ENCODE measurements at places on chromosomes 3 and 15.

GRCh38 chr3:171204942-171205341, 178.4 kb upstream of the SLC2A2 start:
- no peak for DNase-seq

DNA sequence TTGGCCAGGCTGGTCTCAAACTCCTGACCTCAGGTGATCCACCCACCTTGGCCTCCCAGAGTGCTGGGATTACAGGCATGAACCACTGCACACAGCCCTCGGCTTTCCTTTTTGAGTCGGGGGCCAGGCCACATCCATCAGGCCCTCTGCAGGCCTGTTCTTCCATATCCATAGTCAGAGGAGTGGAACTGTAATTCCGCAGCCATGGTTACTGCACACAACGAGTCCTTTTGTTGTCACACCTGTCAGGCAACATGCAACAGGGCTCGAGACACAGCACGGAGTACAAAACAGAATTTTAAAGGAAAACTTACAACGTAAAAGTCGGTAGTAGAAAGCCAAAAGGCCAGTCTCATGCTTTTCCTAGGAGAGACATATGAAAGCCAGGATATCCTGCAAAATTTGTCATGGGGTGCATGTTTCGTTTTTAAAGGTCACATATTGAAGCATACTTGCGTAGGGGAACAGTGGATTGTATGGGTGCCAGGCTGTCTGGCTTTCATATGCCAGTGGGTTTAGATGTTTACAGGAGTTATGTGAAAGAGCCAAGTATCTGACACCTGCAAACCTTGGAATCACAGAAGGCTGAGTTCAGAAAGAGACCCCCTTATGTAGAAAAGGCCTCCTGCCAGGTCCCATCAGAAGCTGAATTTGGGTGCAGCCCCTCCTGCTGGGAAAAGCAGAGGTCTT, 63.2 kb upstream of the LPP start:
- no peak for DNase-seq

- DNase-seq = no peak
These were observed 4.6 kb downstream of the TPM1 start for GRCh38 chr15:63046917-63047760.

DNA sequence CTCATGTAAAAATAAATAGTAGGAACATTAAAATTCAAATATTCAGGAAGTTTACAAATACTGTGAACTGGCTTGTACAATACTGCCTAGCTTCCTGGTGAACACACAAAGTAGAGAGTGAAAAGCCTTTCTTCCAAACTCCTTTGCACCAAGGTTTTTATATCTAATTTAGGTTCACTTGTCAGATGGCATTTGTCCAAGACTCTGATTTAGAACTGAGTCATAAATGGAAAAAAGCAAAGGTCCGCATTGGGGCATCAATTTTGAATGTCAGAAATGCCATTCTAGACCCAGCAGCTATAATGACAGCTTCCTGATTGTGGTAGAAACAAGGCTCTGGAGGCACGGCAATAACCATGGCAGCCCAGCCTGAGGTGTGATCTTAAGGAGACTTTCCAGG, 160.7 kb downstream of the PDE8A start:
- DNase-seq = no peak

DNA sequence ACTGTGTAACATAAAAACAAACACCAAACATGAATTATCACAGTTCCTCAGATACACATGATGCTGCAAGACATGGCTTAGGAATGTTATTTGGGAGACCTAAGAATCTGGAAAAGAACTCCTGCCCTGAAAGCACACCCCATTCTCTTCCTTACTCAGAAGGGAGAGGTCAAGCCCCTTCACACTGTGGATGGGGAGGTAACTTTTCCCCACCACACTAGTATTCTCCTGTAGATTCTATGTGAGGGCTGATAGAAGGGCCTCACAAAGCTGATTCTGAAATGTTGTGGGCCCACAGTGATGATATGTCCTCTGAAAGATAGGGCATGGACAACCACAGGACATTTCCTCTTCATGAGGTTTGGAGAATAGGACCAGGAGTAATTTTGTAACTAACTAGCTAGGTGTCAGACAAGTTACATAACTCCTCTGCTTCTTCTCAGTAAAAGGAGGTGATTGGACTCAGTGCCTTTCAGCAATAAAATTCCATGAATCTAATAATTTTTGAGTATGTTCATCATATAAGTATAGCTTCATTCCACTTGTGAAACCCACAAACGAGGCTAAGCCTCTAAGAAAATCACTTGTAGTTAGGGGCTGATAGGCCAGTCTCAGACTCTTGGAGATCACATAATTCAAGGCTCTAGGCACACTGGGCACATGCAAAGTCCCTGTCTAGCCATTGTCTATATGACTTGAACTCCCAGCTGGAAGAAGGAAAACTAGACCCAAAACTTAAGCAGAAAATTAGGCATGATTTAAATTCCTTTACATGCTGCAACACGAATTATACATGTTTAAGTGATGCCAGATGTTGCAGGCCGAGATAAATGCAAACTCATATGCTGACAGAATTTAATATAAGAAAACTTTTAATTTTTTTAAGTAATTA, 7.5 kb downstream of the PTX3 start:
- no peak for DNase-seq

DNA sequence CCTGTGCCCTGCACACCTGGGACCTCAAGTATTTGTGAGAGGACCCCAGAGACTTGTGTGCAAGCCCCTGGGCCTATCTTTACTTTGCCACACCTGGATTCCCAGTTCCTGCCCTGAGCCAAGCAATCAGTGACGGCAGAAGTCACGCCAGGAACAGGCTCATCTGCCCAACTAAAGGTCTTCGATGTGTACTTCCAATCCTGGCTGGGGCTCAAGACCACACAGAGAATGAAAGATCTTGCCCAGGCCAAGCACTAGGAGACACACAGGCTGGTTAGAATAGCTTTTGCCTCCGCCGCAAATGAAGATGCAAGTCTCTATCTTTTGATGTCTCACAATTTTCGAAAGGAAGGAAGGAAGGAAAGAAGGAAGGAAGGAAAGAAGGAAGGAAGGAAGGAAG, 228.8 kb downstream of the OCA2 start:
- DNase-seq = no peak

GRCh38 chr3:153273217-153273616, 111.2 kb downstream of the RAP2B start:
- no peak for DNase-seq

- DNase-seq = no peak
These were observed 459.7 kb upstream of the ZNF717 start for GRCh38 chr3:76245073-76245472.

GRCh38 chr3:38616658-38617057, 32.8 kb downstream of the SCN5A start:
- DNase-seq = no peak

GRCh38 chr3:140580746-140581145, 97.1 kb upstream of the TRIM42 start:
- no peak for DNase-seq

DNA sequence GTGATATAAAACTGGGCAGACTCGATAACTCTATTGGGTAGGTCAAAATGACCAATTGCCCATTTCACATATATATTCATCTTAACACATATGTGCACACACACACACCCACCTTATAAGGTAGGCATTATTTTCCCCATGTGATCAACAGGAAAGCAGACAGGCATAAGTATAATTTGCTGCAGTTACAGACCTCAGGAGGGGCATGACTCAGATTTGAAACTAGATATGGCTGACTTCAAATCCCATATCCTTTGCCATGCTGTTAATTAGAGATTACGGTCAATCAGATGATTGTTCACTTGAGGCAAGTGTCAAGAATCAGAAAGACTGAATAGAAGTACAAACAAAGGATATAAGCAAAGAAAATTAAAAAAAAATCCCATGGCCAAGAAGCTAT, 910.6 kb downstream of the NTRK3 start:
- no peak for DNase-seq

DNA sequence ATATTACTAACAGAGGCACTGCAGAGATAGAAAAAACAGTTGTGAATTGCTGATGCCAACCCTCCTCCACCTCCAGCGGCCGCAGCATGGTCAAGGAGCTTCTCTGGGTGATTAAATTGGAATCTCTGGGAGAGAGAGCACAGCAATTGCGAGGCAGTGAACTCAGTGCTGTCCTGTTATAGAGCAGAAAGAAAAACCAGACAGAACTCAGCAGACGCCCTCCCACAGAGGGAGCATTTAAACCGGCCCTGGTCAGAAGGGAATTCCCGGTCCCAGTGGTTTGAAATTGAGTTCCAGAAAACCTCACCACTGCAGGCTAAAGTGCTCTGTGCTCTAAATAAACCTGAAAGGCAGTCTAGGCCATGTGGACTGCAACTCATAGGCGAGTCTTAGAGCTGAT, 175.4 kb downstream of the SQOR start:
- no peak for DNase-seq

DNA sequence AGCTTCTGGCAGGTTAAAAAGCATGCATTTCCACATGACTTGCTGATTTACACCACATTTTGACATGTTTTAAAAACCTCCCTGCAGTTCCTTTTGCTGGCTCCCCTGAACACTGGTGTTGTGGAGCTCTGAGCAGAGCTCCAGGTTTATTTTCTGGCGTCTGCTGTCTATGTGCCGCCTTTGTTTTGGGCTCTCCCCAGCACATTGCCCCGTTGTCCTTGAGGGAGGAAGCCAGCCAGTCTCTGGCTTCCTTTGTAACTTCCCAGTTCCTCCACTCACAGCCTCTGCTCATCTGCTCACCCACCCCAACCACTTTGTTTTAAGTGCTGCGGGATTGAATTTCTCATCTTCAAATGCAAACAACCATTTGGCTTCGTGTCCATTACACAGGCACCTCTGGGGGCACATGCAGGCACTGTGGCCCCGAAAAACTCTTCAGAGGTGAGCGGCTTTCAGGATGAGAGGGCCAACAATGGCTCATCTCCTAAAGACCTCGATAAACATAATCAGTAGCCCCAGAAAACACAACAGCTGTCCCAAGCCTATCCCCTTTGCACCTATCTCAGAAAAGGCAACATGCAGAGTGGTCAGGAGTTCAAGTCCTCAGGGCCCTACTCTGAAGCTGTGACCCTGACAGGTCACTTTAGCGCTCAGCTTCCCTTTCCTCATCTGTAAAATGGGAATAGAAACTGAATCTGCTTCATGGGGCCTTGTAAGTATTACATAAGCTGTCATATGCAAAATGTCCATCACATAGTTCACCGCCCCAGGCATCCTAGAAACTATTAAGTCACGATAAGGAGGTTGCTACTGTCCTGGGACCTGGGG, 1.3 kb upstream of the MEF2A start:
- DNase-seq = no peak

GRCh38 chr3:55746808-55747413, 259.8 kb upstream of the WNT5A start:
- no peak for DNase-seq

DNA sequence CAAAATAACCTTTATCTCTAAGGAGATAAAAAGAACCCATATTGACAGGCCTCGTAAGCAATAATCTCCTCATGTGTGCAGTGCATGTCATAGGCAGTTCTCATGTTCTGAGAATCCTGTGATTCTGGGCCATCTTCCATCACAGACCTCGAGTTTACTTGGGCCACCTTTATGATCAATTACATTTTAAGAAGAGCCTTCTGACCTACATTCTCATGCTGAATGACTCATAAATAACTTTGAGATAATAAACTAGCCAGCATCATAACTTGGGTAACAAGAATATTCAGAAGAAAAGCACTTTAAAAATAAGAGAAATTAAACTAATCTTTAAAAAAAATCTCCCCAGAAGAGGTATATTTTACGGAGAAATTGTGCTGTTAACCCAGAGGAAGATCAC, 310.7 kb upstream of the ZNF717 start:
- DNase-seq = no peak

DNA sequence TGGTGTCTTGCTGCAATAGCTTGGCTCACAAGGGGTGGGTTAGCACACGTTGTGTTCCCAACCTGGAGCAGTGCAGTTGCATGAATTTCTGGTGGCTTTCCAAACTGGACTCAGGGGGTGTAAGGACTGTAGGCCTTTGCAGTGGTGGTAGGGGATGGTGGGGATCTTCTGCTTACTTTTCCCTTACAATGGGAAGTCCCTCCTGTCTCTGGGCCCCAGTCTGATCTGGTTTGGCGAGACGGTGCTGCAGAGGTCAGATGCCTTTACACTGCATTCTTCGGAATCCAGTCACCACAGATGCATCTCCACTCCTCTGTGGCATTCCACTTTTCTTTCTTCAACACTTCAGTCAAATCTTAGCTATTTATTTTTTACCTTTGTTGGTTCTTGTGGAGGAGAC, 132.1 kb downstream of the DOCK3 start:
- DNase-seq = no peak

GRCh38 chr15:84980196-84981053, 1.2 kb upstream of the PDE8A start:
- DNase-seq = peak; percentile 76

All from stimulated activated CD4-positive, alpha-beta T cell treated with anti-CD3 and anti-CD28 coated beads, Interleukin-1b, Interleukin-23, amount 100 ng/mL, for 4 hours (primary cell).